Gastroesophageal sphincter (tissue), 4 donors: ENCODE measurements at places on chromosomes 3 and 15.

DNA sequence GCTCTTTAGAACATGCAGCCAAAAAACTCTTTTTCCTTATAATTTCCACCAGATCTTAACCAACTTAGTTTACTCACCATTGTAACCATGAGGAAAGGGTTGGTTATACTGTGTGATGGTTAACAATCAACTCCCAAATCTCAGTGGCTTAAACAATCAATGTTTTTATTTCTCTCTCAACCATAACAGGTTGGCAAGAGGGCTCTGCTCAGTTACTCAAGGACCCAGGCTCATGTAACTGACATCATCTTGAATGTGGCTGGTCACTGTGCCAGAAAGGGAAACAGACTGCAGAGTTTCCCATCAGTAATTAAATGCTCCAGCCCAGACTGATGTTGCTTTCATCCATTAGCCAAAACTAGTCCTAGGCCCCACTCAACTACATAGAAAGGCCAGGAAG is 69.0 kb downstream of the ANKRD28 start:
- ATAC-seq: no peak

GRCh38 chr3:14410503-14411165 is 8.2 kb downstream of the SLC6A6 start:
- peak; percentile 67 for ATAC-seq

DNA sequence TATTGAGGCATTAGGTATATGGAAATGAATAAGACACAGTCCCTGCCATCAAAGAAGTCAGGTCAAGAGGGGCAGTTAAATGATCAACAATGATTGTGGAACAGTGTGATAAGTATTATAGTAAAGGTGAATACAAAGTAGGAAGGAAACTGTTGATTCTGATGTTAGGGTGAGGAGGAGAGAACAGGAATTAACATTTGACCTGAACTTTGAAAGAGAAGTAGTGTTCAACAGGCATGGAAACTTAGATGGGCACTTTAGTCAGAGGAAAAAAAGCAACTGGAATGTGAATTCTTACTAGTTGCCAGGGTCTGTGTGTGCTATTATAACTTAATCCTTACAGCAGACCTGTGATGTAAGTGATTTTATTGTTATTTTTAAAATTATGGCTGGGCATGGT is 17.6 kb downstream of the HACD3 start:
- ATAC-seq: no peak

GRCh38 chr3:55305696-55306485 is 181.2 kb downstream of the WNT5A start:
- no peak for ATAC-seq

GRCh38 chr15:96200357-96200967 is 130.0 kb upstream of the NR2F2 start:
- no peak for ATAC-seq

GRCh38 chr15:88792342-88793282 is 10.6 kb upstream of the ACAN start:
- no peak for ATAC-seq

- ATAC-seq: no peak
Observed at GRCh38 chr3:67030785-67031740, 33.0 kb downstream of the KBTBD8 start.

- ATAC-seq: peak; percentile 90
Observed at GRCh38 chr3:40476478-40477470, at the start of gene ZNF619. TSS of gene ZNF619 (plus strand) at chr3:40477122. CDS start at chr3:40477980, 858 bp downstream.

- ATAC-seq: no peak
Observed at GRCh38 chr3:102060814-102061213, 211.5 kb downstream of the NFKBIZ start.

DNA sequence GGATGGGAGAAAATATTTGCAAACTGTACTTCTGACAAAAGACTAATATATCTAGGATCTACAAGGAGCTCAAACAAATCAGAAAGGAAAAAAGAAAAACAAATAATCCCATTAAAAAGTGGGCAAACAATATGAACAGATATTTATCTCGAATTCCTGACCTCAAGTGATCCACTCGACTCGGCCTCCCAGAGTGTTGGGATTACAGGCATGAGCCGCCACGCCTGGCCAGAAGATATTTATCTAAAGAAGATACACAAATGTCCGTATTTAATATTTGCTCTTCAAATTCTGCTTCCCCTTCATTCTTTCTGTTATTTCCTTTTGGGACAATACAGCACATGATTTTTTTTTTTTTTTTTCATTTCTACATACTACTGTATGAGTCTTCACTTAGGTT is 151.7 kb upstream of the GRM7 start:
- no peak for ATAC-seq

GRCh38 chr3:172751175-172751704 is 714 bp downstream of the ECT2 start:
- no peak for ATAC-seq

DNA sequence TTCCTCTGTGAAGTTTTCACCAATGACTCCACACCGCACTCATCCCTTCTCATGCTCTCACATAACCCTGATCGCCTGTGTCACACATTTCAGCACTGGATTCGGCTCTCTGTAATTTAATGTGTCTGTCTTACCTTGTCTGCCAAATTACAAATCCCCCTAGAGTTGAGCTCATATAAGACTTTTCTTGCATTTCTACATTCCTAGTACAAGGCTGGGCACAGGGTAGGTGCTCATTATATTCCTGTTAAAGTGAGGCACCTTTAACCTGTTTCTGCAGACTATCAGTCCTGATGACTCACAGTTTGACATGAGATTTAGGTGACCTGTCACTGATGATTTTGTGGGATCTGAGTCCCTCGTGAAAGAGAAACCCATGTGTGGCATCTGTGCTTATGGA is 22.6 kb downstream of the TGM5 start:
- ATAC-seq: no peak

DNA sequence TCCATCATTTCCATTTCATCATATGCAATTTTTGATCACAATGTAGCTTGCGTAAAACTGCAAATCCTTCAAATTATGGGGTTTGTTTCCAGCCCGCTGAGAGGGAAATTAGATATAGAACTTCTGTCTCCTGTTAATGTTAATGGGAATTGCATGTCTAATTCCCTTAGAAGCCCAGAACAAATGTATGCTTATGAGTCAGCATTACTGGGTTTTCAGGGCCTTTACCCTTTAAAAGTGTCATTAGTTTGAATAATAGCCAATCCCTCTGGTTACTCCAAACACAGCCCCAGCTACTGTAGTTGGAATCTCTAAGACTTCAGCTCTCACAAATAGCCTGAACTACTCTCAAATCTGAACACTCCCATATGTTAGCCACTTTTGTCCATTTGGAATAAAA is 439.4 kb downstream of the C3orf38 start:
- no peak for ATAC-seq

GRCh38 chr3:12454076-12454815 is 30.0 kb upstream of the TSEN2 start:
- no peak for ATAC-seq

DNA sequence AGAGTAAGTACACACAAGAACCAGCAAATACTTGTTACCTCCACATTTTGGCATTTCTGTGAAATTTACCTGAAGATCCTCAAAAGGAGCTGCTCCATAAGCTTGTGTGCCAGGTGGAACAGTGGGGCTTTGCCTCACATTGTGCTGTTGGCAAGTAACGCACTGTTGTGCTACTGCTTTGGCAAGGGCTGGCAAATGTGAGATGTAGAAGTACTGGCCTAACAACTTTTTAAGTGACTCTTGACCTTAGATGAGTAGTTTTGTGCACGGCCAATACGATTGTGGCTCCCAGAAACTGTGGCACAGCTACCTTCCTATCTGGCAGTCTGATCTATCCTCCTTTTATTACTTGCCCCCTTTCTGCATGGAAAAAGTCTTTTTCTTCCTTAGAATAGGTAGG is 337.0 kb downstream of the KCNH8 start:
- no peak for ATAC-seq

DNA sequence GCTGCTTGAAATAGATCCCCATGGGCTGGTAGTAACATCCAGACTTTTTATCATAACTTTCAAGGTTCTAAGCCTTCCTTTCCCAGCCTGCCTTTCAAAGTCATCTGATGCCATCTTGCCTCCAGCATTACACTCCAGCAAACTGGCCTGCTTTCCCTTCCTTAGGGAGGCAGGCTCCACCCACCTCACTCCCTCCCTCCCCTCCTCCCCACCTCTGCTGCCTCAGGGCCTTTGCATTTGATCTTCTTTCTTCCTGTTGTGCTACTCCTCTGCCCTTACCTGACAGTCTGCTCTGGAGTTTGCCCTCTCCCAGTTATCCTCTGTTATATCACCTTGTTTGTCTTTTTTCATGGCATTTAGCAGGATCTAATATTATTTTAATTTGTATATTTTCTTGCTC is 319.5 kb downstream of the KCNH8 start:
- no peak for ATAC-seq

- ATAC-seq: no peak
Observed at GRCh38 chr3:161413127-161413854, 42.0 kb upstream of the SPTSSB start.

DNA sequence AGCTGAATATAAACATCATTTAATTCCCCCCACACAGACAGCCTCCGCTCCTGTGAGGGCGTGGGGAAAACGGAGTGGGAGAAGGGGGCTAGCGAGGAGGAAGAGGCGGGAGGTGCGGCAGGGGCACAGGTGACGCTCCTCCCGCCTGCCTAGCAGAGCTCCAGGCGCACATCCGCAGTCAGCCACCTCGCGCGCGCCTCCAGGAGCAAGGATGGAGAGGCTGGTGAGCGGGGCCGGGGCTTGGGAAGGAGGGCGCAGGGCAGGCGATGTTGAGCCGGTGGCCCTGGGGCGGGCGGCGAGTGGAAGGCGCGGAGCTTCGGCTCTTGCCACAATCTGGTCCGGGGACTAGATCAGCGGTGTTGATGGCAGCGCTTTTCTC is at the start of gene CD200:
Gene CD200, plus strand, starts transcription at position 155 of the 379 bp plus-strand sequence. Its CDS starts 57 bp downstream, at position 212.
- ATAC-seq: peak; percentile 79

DNA sequence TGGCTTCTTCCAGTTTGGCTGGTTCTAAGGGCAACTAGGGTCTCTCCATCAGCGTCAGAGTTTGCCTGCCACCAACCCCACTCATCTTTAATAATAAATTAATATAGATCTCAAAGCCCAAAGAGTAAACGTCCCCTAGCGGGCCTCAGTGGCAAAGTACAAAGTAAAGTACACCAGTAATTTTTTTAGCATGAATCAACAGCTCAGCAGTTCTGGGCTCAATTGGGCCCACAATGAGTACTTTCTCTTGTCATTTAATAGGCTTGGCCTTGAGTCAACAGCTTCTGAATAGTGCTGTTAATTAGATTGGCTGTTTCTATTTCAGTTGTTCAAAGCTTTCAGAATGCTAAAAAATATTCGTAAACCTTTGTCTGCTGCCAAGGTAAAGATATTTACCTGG is 89.0 kb upstream of the PFN2 start:
- ATAC-seq: no peak
